NCI-H1694 (cell line): ENCODE measurements at places on chromosomes 11 and 22.

DNA sequence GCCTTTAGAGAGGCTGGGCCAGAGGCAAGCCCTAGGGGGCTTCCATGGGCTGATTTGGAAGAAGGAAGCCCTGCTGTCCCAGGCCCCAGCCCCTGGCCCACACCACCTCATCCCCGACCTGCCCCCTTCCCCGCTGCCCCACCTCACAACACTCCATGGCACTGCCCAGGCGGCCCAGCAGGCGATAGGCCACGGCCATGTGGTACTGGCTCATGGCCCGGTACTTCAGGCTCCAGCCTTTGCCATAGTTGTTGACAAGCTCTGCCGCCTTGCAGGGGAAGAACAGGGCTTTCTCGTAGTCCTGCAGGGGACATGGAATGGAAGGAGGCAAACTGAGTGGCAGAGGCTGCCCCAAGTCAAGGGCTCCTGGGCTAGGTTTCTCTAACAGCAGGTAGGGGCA is 6.4 kb downstream of the RAPSN start:
- DNase-seq: no peak

DNA sequence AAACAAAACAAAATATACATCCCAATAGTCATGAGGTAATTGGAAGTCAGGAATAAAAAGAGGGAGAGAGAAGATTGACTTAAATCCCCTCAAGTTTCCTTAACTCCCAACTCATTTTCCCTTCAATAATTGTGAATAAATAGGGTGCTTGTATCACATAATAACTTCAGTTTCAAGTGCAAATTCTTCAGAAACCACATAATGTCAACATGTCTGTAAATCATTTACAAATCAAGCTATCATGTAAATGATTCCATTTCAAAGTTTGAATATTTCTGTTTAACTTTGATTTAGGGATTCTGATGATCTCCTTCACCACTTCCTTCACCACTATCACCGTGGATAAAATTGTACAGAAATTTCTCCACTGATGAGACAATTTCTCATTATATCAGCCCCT is 23.2 kb downstream of the CASP5 start:
- no peak for DNase-seq

- DNase-seq: no peak
Observed at GRCh38 chr11:72570893-72571661, 103.1 kb downstream of the PDE2A start.

- no peak for DNase-seq
Observed at GRCh38 chr11:123469586-123469985, 39.5 kb downstream of the GRAMD1B start.

GRCh38 chr11:106391771-106392420 is 314.4 kb downstream of the AASDHPPT start:
- no peak for DNase-seq

DNA sequence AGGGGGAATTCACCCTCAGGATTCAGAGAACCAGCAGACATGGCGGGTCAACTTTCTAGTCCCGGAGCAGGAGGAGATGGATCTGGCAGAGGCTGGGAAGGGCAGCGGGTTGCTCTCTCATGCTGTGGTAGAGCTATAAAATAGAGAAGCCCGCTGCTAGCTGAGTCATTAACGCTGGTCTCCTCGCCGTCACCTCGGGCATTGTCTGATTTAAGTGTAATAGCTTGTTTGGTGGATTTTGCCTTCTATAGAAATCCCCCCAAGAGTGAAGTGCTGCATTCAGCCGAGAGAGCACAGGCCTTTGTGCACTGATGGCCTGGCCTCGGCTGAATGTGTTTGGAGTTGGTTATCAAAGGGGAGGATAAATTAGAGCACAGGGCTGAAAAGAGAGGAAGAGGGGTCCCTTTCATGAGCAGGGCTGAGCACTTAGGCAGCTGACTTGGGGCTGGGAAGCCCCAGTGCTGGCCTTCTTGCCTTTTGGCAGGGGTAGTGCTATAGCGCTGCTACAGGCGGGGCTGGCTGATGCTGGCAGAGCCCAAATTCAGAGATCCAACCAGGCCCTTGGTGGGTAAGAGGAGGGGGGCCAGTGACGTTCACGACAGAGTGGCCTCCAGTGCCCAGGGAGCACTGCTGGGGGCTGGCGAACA is 161.1 kb upstream of the CADM1 start:
- DNase-seq: no peak

- no peak for DNase-seq
Observed at GRCh38 chr11:67645521-67646461, 4.7 kb downstream of the ACY3 start.

- DNase-seq: no peak
Observed at GRCh38 chr11:117390743-117391142, 63.1 kb downstream of the CEP164 start.

- DNase-seq: no peak
Observed at GRCh38 chr22:40258017-40258416, 80.3 kb downstream of the TNRC6B start.

- no peak for DNase-seq
Observed at GRCh38 chr11:37050311-37050710, 452.3 kb upstream of the RAG2 start.

- DNase-seq: no peak
Observed at GRCh38 chr11:44763121-44763820, 36.5 kb downstream of the TSPAN18 start.

- no peak for DNase-seq
Observed at GRCh38 chr22:24819911-24820461, 14.0 kb downstream of the SGSM1 start.

- DNase-seq: no peak
Observed at GRCh38 chr22:17481424-17481823, 81.9 kb upstream of the SLC25A18 start.

GRCh38 chr11:122156940-122157382 is 40.9 kb upstream of the BLID start:
- DNase-seq: no peak

- DNase-seq: no peak
Observed at GRCh38 chr11:116901211-116901610, 63.8 kb upstream of the APOA1 start.

- no peak for DNase-seq
Observed at GRCh38 chr11:75925785-75926164, 110.8 kb downstream of the UVRAG start.

DNA sequence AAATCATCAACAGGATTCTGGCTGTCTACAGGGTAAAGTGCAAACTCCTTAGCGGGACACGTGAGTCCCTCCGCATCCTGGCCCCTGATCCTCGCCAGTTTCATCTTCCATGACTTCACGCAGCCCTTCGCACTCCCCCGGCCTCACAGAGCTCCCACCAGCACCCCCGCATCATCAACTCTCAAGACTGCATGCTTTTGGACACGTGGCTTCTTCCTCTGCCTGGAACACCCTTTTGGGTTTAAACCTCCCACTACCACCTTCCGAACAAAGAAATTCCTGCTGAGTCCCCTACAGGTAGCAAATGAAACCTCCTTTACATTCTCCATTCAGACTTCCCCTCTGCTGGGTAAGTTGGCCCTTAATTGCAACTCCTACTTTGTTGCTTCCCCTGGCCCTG is 12.6 kb upstream of the EIF3M start:
- DNase-seq: no peak

- no peak for DNase-seq
Observed at GRCh38 chr11:73752903-73753302, 8.0 kb downstream of the RAB6A start.

DNA sequence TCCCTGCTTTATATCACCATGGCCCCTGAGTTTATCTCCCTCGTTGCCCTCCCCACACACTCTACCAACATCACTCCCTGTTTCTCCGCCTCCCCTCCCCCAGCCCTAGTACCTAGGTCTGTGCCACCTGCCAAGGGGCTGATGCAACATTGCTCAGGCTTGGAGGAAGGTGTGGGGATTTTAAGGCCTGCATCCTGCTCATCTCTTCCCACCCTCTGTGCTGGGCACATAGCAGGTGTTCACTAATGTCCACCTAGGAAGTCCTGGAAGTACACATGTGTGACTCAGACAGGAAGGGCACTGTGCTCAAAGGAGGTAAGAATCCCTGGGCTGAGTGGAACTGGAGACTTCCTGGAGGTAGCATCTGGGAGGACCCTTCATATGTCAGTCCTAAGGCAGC is 37.0 kb downstream of the PDE2A start:
- no peak for DNase-seq

DNA sequence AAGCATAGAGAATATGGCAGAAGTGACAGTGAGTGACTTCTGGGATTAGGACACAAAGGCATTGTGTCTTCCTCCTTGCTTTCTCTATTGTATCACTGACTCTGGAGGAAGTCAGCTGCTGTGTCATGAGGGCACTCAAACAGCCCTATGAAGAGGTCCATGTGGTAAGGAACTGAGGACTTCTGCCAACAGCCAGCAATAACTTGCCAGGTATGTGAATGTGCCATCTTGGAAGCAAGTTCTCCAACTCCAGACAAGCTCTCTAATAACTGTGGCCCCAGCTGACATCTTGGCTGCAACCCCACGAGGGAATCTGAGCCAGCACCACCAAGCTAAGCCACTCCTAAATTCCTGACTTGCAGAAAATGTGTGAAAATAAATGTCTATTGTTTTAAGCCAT is 83.6 kb upstream of the ZBED5 start:
- no peak for DNase-seq

GRCh38 chr22:36724836-36725235 is 21.3 kb upstream of the CACNG2 start:
- DNase-seq: no peak

GRCh38 chr11:21321530-21321929 is 652.1 kb downstream of the NELL1 start:
- DNase-seq: no peak

DNA sequence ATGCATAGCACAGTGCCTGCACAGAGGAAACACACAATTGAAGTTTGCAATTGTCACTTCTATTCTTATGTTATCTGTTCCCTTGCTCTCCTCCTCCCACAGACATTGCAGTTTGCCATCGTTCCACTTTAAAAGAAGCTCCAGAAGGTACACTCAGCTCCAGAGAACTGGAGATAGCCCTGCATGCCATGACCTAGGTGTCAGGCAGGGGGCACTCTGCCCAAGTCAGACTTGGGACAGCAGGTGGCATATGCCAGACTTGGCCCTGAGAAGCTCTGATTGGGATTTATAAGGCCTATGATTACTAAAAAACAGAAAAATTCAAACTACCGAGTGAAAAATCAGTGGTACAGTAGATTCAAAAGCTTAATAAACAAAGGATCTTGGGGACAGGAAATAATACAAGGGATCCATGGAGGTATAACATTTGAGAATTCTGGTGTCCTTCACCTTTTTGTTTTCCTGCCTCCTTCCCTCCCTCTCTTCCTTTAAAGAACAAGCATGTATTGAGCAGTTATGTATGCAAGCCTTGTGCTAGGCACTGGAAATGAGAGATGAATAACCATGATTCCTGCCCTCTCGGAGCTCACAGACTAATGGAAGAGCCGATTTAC is 40.0 kb downstream of the TENM4 start:
- peak; percentile 24 for DNase-seq

DNA sequence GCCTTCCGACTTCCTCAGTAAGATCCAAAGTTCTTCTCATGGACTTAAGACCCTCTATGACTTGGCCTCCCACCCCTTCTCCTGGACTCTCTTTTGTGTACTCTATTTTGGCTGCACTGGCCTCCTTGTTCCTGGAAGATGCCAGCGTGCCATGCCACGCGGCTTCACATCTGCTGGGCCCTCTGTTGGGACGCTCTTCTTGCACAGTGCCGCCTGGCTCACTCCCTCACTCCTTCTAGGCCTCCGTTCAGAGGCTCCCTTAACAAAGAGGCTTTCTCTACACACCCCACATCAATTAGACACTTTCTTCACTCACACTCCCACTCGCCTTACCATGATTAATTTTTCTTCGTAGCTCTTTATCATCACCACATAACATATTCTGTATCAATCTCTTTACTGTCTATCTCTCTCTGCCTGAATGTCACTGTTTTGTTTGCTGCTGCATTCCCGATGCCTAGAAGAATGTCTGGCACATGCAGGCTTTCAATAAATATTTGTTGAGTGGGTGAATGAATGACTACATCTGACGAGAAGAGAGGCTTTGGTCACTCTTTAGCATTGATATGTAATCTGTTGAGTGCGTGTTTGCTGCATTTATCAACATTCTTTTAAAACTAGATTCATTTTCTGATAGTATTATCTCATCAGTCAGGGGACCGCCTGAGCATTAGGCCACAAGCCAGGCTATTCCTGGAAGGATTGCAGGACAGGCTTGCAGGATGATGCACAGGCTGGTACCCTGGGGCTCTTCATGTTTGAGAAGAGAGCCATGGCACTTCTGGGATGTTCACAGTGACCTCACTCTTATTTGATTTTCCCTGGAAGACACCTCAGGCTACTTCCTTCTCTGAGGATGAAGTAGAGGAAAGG is 60.6 kb upstream of the AMPD3 start:
- no peak for DNase-seq

DNA sequence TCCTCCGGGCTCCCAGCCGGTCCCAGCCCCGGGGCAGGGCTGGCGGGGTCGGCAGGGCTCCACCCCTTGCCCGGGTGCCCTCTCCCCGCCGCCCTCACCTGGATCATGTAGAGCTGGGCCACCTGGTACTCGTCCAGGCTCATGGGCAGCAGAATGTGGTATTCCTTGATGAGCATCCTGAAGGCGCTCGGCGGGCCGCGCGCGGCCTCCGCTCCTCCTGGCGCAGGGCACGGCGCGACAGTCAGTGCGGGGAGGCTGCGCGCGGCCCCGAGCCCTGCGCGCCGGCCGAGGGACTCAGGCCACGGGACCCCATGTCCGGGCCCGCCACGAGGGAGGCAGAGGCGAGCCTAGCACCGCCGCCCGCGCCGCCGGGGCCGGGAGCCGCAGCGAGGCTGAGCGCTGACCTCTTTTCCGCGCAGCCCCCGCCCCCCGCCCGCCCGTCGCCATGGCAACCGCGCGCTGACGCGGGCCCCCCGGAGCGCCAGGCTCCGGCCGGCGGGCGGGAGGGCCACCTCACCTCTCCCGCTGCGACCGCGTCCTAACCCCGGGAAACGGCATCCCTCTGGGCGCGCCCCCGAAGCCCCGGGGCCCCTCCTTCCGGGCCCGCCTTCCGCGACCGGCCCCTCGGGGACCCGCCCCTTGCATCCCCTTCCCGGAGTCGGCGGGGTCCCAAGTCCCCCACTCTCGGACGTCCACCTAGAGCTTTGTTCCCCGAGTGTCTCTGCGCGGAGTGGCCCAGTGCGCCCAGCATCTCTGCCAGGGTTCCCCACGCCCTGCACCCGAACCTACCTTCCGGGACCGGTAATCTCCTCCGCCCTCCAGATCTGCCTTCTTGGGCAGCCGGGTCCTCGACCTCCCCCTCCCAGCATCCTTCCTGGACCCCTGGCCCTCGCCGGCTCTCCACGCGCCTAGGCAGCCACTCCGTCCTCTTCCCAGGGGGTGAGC is 886 bp downstream of the PITPNM1 start:
- no peak for DNase-seq

DNA sequence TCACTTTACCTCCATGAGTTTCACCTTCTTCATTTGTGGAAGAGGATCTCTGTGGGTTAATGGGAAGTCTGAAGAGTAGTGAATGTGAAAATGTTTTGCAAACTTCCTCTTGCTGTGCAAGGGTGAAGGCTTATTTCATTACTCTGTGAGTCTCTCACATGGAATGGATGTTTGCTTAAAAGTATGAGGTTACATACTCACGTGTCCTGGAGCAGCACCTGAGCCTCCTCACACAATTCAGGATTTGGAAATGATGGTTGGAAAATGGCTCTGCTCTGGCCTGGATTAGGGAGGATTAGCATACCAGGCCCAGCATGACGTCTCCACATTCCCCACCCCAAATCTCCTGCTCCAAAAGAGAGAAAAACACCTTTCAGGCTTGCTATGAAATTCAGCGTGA is 4.8 kb downstream of the GRAMD1B start:
- DNase-seq: no peak

- DNase-seq: no peak
Observed at GRCh38 chr11:66868082-66868725, 11.3 kb downstream of the LRFN4 start.

- DNase-seq: no peak
Observed at GRCh38 chr11:119093942-119094815, 7.5 kb downstream of the DPAGT1 start.
